ENCODE measurements at places on chromosomes 6 and 20.

DNA sequence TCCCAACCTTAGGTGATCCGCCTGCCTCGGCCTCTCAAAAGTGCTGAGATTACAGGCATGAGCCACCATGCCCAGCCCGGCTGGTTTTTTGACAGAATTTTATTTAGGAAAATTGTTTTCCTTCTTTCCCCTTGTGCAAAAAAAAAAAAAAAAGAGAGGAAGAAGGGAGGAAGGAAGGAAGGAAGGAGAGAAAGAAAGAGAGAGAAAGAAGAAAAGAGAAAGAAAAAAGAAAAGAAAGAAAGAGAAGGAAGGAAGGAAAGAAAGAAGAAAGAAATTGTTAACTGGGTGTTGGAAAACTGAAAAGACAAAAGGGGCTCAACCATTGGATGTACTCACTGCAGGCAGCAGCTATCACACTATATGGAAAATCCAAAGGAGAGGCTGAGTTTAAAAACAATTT lies 1.4 kb upstream of the RNF8 start:
- DNase-seq: no peak

DNA sequence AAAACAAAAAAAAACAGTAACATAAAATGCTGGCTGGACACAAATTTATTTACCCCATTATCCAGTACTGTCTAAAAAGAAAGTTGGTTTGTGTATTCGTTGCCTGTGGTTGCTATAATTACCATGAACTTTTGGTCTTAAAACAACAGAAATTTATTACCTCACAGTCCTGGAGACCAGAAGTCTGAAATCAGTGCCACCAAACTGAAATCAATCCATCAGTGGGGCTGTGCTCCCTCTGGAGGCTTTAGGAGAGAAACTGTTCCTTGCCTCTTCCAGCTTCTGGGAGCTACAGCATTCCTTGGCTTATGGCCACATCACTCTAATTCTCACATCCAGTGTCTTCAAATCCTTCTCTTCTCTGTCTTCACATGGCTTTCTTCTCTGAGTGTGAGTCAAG lies 79.4 kb downstream of the SNX5 start:
- no peak for DNase-seq

DNA sequence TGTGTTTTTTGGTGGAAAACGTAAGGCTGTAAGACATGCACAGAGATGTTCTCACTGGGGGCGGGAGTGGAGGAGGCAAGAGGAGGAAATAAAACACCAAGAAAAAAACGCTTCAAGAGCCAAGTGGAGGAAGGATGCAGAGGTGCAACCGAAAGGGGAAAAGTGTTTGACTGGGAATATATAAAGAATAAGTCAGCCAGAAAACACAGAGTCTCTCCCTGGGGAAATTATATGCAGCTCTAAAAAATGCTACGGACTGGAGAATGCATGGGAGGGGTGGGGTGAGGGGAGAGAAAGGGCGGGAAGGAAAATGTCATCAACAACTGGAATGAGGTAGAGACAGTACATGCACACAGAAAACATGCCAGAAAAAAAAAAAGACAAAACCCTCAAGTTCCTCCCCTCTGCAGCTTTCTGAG lies 133.5 kb downstream of the SCML4 start:
- no peak for DNase-seq

GRCh38 chr6:11812951-11813350 lies 34.3 kb upstream of the ADTRP start:
- no peak for DNase-seq

DNA sequence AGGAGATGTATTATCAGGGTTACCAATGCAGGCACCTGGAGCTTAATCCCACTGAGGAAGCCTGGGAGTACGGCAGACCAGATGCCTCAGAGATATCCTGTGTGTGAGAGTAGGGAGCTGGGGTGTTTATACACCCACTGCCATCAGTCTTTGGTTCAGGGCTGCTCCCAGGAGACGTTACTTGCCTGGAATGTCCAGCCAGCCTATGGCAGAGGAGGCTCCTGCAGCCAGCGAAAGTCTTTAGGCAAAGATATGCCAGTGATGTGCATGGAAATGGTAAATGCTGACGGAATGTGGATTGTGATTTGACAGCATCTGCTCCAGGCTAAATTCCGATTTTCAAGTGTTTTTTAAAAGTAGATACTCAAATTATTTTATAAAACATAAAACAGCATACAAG lies 282.0 kb downstream of the BTBD3 start:
- DNase-seq: no peak

GRCh38 chr6:12126051-12126450 lies 113.9 kb downstream of the HIVEP1 start:
- no peak for DNase-seq

DNA sequence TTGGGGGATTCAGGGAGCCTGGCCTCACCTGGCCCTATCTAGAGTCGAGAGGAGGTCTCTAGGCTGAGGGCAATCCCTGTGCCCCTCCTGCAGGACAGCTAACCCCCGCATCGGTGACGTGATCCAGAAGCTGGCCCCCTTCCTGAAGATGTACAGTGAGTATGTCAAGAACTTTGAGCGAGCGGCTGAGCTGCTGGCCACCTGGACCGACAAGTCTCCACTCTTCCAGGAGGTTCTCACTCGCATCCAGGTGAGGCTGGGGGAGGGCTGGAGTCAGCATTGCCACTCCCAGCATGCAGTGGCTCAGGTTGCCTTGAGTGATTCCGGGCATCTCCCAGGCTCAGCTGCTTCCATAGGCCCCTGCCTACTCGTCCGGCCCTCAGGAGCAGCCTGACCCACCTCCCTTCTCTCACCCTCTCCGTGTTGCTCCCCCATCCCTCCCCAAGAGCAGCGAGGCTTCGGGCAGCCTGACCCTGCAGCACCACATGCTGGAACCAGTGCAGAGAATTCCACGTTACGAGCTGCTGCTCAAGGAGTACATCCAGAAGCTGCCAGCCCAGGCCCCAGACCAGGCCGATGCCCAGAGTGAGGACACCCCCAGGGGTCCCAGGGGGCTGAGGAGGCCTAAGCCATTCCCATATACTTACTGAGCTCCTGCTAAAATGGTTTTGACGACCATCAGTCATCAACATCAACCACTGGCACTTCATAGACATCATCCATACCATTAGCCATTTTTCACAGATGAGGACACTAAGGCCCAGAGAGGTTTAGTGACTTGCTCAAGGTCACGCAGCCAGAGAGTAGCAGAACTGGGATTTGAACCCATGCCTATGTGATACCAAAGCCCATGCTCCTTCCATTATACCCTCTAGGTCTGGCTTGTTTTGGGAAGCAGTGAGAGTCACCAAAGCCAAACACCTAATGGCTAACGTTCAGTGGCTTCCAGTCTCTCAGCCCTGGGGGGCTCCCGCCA lies 8.3 kb downstream of the FGD2 start:
- no peak for DNase-seq

DNA sequence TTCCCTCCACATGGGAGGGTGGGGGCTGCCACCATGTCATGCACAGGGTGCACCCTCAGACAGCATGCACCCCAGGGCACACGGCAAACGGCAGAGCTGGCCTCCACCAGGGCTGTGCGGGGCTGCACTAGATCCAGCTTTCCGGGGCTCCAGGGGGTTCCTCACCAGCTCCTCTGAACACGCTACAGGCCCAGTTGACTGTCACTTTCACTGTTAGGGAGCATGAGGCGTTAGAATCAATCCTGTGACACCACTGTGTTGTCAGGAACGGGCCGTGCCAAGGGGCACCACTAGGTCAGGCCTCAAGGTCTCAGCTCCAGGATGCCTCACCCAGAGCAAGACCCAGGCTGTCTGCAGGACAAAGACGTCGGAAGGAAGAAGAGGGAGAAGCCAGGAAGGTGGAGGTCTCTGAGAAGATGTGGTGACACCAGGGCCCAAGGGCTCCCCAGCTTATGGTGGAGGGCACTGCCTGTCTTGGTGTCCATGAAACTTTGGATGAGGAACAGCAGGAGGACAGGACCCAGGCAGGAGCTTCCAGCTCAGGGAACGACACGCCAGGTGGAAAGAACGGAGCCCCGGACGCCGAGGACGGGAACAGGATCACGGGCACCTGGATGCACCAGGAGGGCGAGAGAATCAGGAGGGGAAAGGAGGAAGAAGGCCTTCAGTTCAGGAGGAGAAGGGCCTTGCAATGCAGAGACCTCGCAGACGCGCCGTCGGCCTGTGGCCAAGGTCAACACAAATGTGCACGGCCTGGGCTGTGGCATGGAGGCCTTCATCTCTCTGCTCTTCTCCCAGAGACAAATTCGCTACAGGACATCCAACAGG lies 49.5 kb downstream of the YTHDF1 start:
- DNase-seq: no peak

- DNase-seq: no peak
Measured at GRCh38 chr20:63833776-63834490, 2.9 kb upstream of the ZBTB46 start.

- DNase-seq: no peak
Measured at GRCh38 chr20:54323227-54323734, 115.4 kb downstream of the PFDN4 start.

DNA sequence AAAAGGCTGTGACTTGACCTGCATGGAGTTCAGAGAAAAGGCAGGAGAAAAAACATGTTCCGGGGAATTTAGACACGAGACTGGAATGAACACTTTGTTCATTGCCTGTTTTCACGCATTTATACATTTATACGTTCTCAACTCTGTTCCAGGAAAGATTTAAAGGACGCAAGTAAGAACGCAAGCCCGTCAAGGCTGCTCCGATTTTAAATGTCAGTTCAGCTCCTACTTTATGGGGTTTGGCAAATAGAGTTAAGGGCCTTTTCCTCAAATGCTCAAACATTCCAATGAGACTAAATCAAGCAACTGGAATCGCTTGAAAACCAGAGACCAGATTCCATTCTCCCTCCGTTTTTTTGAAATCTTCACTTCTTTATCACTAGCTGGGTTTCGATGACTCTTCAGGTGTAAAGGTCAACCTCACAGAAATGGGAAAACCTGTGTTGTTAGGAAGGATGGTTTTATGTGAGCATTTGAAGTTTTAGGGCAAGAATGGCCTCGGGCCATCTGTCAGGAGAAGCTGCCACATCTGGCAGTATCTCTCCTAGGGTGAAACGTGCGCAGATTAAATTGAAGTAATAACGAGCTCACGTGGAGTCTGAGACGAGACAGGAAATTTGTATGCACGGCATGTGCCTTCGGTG lies 24.9 kb downstream of the TTLL2 start:
- DNase-seq: no peak

- no peak for DNase-seq
Measured at GRCh38 chr20:40486297-40486696, 202.7 kb downstream of the MAFB start.

GRCh38 chr6:32198866-32199265 lies 6.4 kb upstream of the GPSM3 start:
- no peak for DNase-seq

GRCh38 chr20:17644451-17644850 lies 37.6 kb downstream of the RRBP1 start:
- DNase-seq: no peak

DNA sequence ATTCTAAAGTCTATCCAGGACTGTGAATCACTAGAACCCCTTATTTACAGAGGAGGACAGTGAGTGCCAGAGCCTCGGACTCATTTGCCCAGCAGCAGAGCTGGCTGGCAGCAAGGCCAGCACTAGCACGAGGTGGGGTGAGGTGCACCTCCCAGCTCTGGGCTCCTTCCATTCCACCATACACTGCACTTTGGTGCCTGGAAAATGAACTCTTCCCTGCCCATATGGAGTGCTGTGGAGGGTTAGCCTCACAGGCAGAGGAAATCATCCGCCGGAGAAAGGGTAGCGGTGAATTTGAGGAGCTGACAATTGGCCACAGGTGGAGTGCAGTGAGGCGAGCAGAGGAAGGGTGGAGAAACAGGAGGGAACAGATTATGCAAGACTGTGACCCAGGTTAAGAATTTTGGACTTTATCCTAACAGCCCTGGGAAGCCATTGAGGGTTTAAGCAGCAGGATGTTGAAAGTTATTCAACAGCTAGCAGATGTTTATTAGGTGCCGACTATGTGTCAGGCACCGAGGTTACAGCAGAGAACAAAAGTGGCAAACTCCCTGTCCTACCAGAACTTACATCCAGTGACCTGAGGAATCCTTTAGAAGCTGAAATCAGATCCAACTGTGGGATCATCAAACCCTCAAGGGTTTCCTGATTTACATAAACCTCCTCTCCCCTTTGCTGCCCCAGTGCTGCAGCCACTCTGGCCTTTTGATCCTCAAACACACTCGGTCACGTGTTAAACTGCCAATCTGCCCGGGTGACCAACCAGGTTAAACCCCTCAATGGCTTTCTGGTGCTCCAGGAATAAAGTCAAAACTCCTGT lies 6.2 kb downstream of the TRIM26 start:
- DNase-seq: no peak

DNA sequence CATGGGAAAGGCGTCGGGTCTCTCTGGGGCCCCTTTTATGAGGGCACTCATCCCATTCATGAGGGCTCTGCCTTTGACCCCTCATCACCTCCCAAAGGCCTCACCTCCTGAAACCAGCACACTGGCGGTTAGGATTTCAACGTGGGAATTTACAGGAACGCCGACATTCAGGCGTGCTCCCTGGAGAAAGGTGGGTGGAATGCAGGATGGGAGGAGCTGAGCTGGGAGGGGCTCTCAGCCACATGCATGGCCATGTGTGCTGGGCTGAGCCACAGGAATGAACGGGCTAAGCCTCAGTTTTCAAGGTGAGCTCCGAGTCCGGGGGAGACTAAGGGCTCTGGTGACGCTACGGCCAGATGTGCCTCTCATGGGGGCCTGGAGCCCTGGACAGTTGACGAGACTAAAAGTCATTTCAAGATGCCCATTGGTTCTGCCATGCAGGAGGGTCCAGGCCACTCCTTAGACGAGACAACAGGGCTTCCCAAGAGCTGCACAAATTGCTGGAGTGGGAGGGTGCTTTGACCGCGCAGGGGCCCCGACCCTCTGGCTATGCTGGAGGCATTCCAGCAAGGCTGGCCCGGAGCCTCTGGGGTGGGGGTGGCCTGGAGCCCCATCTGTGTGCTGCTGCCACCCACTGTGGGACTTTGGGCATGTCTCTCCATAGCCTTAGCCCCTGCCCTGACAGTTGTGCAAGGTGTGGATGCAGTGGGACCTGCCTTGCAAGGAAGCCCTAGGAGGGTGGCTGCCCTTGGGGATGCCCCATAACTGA lies 3.8 kb upstream of the ARFGAP1 start:
- DNase-seq: no peak

GRCh38 chr6:143262859-143263258 lies 187.6 kb downstream of the ADAT2 start:
- no peak for DNase-seq

- DNase-seq: no peak
Measured at GRCh38 chr20:17626217-17627007, 55.6 kb downstream of the RRBP1 start.

DNA sequence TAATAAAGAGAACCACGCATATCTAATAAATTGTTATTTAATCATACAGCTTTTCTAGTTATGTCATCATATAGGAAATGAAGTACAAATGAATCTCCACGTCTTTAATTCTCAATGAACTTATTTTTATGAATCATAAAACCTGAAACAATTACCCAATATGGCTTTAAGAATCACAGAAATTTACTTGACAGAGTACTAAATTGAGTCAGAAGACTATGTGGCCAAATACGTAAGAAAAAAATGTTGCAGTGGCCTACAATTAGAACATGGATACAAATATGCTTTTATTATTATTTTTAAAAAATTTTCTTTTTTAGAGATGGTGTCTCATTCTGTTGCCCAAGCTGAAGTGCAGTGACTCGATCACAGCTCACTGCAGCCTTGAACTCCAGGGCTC lies 584.7 kb upstream of the SLC35B3 start:
- DNase-seq: no peak

GRCh38 chr20:3707508-3707899 lies 4.9 kb downstream of the SIGLEC1 start:
- DNase-seq: no peak

- DNase-seq: no peak
Measured at GRCh38 chr6:153673225-153673624, 365.8 kb upstream of the OPRM1 start.
